Omental fat pad (tissue), 4 donors: ENCODE measurements at places on chromosomes 2 and 18. TPM values are rescaled to one million over a fixed set of nuclear protein-coding genes. Genes with fewer than 3 reads are reported as not detected.

RPL31 gene
- total RNA-seq: 1,177 TPM

EPB41L3 gene
- 163 TPM for total RNA-seq

C2orf81 gene
- 0.48 TPM for total RNA-seq

SNRNP200 gene
- total RNA-seq: 82.7 TPM

LMAN1 gene
- total RNA-seq: 96.8 TPM

TPO gene
- 18.1 TPM for total RNA-seq

SLC23A3 gene
- total RNA-seq: 1.0 TPM

MCEE gene
- total RNA-seq: 12.6 TPM

DNA sequence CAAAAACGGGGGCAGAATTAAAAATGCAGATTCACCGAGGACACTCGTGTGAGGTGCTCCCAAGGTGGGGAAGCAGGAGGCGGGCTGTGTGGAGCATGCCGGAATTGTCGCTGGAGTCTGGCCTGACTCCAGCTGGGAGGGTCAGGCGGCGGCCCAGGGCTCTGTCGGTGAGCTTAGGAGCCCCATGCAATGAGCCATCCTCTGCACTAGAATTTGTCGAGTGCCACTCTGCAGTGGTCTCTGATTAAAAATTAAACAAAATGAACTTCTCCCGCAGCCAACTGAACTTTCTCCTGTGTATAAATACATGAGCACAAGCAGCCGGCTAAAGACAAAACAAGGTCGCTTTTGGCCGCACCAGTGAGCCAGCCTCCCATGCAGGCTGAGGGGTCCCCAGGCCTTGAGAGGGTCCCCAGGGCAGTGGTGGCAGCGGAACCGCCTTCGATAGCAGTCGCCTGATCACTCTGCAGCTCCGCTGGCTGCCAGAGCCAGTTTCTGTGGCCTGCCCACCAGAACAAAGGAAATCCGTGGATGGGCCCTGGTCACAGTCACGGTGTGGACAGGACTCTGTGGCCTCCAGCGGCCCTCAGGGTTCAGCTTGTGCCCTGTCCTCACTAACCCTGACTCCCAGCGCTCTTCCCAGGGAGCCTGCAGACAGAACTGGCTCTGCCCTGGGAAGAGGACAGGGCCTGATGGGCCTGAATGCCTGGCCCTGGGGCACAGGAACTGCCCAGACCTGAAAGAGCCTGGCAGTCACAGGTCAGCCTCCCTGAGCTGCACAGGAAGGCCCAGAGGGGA lies 201.3 kb downstream of the EIPR1 start:
- no peak for DNase-seq

GRCh38 chr18:62576845-62577512 lies 54.2 kb downstream of the ZCCHC2 start:
- DNase-seq: no peak

DNA sequence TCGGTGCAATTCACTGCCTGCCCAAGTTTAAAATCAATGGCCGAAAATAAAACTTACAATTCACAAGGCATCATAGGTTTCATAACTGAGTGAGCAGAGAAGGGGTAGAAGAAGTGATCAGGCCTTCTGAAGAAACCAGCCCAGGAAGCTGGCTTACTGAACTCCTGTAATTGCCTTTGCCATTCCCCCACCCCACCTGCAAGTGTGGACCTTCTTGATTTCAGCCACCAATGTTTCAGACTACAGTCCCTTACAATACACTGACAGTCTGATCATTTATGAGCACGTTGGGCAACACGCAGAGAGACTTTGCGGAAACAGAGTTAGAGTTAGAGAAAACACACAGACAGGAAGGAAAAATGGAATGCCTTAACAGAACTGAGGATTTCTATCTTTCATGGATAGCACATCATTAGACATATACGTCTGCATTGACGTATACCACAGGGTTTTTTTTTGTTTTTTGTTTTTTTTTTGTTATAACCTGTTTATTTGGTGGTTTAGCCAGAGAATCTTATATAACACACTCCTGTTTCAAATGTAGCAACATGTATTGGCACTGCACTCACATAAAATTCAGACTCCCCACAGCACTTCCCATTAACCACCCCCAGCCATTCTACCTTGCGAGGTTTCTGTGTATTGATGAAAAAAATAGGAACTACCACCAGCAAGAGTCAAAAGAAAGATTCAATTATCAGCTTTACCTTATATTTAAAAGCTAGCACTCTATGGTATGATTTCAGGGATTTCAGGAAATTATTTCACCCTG lies 126.4 kb downstream of the CACNB4 start:
- DNase-seq: no peak

DNA sequence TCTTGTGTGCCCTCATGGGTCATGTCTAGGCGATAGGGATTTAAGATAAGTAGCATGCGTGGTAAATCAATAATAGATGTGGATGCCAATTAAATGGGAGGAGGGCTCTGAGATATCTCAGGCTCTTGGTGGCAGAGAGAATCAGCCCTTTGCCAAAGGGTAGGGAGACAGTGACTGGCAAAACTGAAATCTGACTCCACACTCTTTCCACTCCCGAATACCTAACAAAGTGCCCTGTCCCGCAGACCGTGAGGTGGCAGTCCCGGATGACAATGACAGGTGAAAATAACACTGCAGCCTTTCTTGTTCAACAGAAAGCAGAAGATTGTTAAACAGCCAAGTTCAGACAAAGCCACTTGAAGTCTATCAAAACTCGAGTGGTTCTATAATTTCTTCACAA lies 47.0 kb downstream of the C2orf76 start:
- DNase-seq: no peak

- DNase-seq: no peak
These were observed 1.9 kb downstream of the TTL start for GRCh38 chr2:112483831-112484230.

DNA sequence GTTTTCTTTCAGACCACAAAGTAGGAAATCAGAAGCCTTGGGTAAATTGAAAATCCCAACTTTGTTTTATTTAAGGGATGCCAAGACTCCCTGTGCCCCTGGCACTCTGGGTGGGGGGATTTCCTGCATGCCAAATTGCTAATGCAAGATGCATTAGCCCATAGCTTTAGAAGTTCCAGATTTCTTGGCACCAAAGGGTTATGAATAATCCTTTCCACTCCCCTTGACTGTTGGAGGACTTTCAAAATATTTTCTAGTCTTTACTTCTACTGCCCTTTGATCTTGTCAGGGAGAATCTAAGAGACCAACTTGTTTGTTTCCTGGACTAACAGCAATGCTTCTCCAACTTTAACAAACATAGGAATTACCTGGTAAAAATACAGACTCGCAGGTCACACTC lies 81.8 kb upstream of the TGIF1 start:
- DNase-seq: no peak

GRCh38 chr2:225911019-225911418 lies 511.5 kb downstream of the NYAP2 start:
- DNase-seq: no peak

GRCh38 chr2:112782234-112782799 lies 2.0 kb downstream of the IL1A start:
- no peak for DNase-seq

DNA sequence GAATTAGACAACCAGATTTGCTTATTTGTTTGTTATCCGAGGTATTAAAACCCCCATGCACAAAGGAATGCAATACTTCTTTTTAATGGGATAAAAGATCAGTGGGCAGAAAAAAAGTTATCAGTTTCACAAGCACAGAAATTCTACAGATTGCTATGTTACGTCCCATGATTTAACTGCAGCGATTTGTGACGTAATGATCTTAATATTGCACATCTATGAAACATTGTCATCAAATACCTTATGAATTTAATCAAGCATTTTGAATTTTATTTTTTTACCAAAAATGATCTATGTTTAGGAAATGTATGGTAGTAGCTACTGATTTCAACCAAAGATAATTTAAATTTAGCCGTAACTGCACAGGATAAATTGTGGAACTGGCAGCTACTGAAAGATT lies 138.9 kb downstream of the FHOD3 start:
- no peak for DNase-seq

DNA sequence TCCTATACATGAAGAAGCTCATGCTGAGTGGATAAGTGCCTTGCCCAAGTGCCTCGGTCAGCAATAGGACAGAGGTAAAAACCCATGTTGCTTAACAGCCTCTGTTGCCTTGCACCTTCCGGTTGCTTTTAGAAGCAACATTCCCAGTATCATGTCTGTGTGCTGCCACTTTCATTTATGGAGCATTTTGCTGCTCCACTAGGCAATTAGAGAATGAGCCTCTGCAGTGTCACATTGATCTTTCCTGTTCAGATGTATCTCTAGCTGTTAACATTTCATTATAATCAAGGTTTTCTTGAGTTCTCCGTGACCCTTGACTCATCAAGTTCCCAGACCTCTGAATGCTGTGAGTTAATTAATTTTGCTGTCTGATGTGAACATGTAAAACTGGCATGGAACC lies 134.5 kb upstream of the EPB41L3 start:
- DNase-seq: no peak

DNA sequence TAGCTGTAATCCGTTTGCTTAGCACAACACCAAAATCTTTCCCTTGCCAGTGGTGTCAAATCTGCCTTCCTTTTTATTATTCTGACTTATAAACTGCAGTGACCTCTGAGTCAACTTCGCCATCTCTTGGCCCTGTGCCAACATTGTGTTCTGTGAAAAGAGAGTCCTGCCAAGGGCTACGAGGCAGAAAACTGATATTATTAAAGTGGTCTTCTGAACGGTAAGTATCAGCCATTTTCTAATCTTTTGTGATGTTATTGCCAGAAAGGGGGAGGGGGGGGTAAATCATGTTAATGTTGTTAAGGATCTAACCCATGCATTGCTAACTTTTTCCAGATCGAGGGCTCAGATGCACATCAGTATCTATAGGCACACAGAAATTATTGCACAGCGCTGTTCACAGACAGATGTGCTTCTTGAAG lies 121.5 kb upstream of the LTBP1 start:
- DNase-seq: no peak

DNA sequence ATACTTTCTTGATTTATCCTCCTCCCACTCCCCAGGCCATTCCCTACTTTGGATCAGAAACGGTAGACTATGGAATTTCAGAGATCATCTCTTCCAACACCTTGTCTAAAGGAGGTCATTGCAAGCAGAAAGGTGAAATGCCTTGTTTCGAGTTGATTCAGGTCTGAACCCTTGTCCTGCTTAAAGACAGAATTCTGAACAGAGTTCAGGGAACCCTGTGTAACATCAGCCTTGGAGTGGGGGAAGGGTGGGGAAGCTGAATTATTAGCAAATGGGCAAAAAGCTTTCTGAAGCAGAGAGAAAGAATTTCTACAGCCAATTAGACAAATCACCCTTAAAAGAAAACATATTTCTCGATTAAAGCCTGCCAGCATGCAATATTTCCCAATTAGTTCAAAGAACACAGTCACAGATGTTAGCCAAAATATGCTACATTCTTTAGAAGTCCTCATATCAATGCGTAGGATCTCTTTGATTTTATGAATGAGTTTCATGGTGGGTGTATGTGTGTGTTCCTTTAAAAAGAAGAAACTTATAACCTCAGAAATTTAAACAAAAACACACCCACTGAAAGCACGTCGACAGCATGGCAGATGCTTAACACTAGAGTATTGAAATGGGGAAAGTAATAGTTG lies 353.1 kb downstream of the RND3 start:
- no peak for DNase-seq

GRCh38 chr2:226773291-226773690 lies 26.3 kb downstream of the IRS1 start:
- DNase-seq: no peak

GRCh38 chr2:224242561-224242960 lies 159.3 kb downstream of the FAM124B start:
- no peak for DNase-seq

DNA sequence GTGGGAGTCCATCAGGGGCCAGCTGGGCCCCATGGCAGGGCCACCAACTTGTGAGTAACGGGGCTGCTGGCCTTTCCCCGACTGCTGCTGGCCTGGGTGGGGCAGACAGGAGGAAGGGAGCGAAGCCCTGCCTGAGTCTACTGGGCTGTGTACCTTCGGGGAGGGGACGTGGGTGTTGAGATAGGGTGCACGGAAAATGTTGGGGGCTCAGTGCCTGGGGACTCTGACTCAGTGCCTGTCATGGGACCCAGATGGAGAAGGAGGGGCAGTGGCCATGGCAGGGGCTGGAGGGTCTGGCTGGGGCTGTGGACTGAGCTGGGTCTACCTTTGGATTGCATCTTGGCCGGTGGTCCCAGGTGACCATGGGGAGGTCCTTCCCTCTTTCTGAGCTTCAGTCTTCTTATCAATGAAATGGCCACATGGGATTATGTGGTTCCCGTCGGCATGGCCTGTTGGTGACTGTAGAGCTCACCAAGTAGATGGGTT lies 4.0 kb downstream of the SLC4A3 start:
- no peak for DNase-seq

GRCh38 chr2:233184669-233185068 lies 66.8 kb upstream of the ATG16L1 start:
- no peak for DNase-seq

DNA sequence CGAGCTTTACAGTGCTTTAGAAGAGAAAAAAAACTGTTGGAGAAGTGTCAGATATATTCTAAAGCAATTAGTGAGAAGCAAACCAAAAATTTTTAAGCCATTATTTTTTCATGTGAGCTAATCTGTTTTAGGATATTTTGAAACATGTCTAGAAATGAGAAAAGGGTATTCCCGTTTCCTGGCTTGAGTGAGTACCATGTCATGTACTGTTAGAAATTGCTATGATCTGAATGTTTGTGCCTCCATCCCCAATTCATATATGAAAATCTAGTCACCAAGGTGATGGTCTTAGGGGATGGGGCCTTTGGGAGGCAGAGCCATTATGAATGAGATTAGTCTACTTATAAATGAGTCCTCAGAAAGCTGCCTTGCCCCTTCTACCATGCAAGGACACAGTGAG lies 493.3 kb upstream of the GCFC2 start:
- DNase-seq: no peak

- DNase-seq: no peak
These were observed 1.3 kb downstream of the CIAO1 start for GRCh38 chr2:96267159-96267971.

DNA sequence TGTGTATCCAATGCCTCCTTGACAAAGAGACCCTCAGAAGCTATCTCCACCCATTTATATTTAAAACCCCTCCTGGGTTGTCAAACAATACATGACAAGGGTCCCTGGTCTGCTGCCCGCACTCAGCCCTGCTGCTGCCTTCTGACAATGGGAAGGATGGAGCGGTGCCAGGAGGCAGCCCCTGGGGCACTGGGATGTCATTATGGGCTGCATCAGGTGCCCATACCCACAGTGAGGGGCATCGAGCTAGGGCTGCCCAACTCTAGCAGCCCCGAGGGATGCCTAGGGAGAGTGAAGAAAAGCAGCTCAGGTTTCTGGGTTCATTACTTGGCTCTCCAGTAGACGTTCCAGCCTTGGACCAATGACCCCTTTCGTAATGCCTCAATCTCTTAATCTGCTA lies 301.7 kb downstream of the ALK start:
- no peak for DNase-seq

DNA sequence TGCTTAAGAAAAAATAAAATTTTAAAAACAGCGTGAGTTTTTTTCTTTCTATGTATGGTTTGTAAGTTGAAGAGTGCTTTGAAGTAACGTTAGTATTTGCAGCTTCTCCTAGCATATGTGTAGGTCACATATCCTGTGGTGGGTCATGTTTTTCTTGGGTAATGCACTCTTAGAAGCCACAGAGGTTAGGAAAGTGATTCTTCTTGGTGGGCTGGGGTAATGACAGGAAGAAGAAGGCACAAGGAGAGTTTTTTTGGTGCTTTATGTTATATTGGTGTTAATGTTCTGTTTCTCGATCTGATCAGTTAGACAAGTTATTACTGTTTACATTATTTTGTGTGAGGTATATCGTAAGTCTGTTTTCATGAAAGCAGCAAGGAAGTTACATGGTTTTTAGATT lies 109.0 kb downstream of the ICA1L start:
- DNase-seq: no peak

GRCh38 chr2:146826388-146826787 lies 1018.4 kb upstream of the ACVR2A start:
- DNase-seq: no peak

- no peak for DNase-seq
These were observed 21.5 kb upstream of the GALNT3 start for GRCh38 chr2:165815299-165816141.
